ENCODE measurements at places on chromosomes 2 and 18. TPM values are rescaled to one million over a fixed set of nuclear protein-coding genes. Genes with fewer than 3 reads are reported as not detected.

Gene CDH2
- total RNA-seq, result 0.38 TPM

Gene TUBA3D
- not detected for total RNA-seq

Gene TEX44
- not detected for total RNA-seq

Gene UCN
- not detected for total RNA-seq

Gene SIX2
- total RNA-seq, result 49.4 TPM

Gene ECEL1
- 1.5 TPM for total RNA-seq

Gene C2orf66
- total RNA-seq, result not detected

Data from gastrocnemius medialis (tissue), 4 donors.